Fibroblast of skin of back (primary cell): ENCODE measurements at places on chromosomes 11 and 22.
A peak's percentile ranks its signal among the peaks of the same experiment; 100 is the strongest.

DNA sequence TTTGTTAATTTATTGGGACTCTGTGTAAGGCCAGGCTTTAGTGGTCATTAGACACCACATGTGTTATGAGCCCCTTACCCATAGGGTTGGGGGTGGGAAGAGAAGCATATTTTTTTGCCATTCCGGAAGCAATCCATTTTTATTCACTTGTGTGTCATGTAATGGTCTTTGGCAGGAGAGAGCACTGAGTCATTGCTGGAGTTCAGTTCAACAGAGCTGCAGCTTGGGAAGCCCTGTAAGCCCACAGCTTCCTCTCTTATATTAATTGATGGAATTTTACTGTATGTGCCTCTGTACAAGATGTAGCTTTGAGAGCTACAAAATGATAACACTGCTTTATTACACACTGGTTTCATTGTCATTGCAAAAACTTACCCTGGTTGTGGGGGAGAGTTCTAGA, 177.3 kb upstream of the SORL1-AS1 start:
- peak; percentile 81 for DNase-seq

- DNase-seq, result no peak
Measured at GRCh38 chr11:112828421-112828820, 132.8 kb upstream of the NCAM1 start.

DNA sequence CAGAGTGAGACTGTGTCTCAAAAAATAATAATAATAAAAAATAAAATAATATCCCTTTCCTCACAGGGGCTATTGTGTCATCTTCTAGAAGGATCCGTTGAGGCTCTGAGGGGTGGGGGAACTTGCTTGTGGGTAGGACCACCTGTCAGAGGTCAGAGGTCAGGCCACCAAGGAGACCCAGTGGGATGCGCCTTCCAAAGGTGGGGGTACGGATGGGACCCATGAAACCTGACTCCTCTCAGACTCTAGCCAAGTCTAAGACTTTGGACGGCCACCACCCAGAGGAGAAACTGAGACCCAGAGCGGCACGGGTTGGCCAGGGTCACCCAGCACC, 367 bp upstream of the MMP11 start:
- DNase-seq, result no peak

DNA sequence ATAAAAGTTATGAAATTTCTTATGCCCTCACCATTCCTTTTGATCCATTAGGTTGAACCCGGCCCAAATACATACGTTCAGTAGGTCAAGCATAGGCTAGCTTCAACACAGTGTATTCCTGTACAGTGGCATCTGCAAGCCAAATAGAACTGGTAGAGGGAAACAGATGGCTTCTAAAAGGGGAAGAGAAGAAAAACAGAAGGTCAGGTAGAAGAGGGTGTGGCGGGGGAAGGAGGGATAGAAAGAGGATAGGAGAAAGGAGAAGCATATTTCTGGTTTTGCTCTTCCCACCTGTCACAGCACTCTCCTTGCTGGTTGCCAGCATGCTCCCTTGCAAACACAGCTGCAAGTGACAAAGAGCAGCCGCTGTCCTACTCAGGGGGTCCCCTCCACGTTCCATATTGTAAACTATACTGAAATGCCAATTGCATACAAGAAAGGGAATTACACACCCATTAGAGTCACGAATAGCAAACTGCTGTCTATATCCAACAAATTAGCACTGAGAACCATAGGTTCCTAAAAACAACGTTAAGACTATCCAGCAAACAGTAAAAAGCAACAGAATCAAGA, 71.8 kb downstream of the PHF21A start:
- DNase-seq, result no peak

DNA sequence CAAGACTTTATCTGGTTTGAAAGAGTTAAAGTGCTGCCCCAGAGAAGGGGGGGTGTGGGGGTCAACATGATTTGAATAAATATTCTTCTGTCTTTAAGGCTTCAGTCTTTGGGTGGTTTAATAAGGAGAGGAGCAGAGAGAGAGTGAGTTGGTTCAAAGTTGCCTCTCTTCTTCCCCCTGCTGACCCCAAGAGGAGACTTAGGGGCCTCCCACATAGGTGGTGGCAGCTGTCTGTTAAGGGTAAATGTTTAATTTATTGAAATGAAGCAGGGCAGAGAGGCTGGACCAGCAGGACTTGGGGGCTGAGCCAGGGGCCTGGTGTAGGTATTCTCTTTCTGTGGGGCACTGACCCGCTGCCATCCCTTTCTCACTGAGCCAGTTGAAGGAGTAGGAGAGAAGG, 5.5 kb downstream of the POU2F3 start:
- no peak for DNase-seq

- peak; percentile 34 for DNase-seq
Measured at GRCh38 chr11:114149689-114150407, 90.3 kb downstream of the ZBTB16 start.

DNA sequence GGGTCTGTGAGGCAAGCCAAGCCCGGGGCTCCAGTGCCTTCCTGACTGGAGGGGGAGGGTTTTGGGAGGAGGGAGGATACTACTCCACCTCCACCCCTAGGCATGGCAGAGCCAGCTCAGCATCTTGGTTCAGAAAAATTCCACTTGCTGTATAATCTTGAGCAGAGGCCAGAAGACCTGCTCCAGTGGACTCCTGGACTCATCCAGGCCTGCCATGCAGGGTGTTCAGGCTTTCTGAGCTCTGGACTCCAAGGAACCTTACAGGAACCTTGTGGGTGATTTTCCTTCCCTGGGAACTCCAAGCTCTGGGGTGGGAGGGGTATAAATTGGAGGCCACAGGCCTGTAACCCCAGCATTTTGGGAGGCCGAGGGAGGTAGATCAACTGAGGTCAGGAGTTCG, 9.4 kb downstream of the CSDC2 start:
- DNase-seq, result no peak
